Liver (tissue), 10 donors: ENCODE measurements at places on chromosomes 4 and X. TPM values are rescaled to one million over a fixed set of nuclear protein-coding genes. Genes with fewer than 3 reads are reported as not detected.

DNA sequence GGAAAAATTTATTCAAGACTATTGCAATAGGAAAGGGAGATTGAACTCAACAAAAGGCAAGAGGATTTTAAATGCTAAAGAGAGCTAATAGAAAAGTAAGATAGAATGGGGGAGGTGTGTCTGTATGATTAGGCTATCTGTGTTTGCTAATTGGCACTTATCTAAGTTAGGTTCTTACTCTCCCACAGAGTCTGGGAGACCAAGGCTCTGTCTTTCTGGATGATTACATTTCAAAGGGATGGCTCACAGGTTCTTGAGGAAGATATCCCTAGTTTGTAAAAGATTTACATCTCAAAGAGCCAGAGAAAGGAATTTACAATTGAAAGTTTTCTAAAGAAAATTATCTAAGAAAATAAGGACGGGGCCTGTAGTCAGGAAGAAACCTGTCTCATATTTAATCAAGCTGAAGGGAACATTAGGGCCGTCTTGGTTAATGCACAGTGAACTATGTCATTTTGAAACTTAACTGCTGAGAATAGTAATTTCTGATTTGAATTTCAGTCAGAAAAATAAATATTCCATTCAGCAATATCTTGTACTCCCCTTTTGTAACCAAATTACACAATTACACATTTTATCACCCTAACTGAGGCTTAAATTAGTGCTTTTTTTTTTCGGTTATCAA is 75.8 kb downstream of the MAGEB10 start:
- no peak for DNase-seq

- no peak for DNase-seq
Measured at GRCh38 chr4:128516301-128516969, 228.8 kb upstream of the PGRMC2 start.

DNA sequence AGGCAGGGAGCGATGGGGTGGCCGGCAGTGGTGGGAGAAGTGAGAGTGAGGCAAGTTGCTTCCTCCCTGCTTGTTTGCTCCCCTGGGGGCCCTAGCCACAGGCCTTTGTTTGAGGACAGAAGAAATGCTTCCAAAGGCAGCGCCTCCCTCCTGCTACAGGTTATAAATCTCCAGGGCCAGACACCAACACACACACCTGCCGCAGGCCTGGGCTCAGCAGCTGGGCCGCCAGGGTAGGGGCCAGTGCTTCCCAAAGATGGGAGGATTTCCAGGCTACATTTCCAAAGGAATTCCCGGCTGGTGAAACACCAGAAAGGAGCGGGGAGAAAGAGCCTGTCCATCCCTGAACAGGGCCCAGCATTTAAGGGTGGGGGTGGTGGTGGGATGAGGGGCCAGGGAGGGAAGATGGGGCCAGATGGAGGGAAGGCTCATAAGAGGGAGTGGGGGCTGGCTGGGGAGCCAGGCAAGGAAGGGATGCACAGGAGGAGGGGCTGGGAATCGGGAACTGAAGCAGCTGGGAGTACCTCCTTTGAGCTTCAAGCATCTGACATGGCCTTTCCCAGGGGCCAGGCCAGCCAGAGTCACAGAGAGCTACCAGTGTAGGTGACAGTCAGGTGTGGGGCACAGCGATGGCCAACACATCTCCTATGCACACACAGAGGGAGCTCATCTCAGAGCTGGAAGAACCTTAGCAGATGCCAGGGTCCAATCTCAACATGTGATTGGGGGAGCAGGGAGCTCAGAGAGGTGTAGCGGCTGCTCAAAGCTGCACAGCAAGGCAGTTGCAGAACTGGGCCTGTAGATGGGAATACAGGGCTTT is 143.9 kb downstream of the PJA1 start:
- DNase-seq = no peak

DNA sequence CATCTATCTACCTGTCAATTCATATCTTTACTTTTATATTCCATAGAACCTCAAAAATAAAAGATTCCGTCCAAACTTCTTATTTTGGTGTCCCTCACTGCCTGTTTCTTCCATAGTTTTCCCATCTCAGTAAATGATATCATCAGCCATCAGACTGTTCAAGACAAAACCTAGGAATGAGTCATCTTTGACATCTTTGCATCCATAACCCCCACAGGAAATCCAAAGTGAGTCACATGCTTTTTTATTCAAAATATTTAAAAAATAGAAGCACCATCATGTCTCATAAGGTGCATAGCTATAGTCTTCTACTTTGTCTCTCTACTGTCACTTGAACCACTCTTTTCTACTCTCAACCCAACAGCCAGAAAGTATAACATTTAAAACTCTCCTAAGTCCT is 29.9 kb upstream of the CXXC4 start:
- no peak for DNase-seq

- DNase-seq = peak; percentile 74
Measured at GRCh38 chr4:113760795-113761619, 531 bp downstream of the CAMK2D start.

- DNase-seq = no peak
Measured at GRCh38 chr4:17469931-17470674, 41.8 kb downstream of the QDPR start.

DNA sequence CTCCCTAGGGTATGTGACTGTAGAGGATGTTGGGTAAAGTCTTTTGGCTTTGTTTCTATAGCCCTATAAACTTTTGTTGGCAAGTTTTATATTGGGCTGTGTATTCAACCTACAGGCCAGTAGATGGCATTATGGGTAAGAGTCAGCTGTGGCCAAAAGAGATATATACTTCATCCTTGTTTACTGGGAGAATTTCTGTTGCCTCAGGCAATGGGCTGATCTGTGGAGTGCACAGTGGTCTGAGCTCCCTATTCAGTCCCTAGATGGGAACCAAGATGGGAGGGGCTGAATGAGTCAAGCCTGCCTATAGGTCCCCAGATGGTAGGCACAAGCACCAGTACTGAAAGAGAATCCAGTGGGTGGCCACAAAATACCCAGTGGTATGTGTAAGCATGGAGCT is 580.6 kb downstream of the EPHA5 start:
- no peak for DNase-seq

GRCh38 chrX:9393571-9393970 is 71.3 kb upstream of the TBL1X start:
- DNase-seq = no peak

- no peak for DNase-seq
Measured at GRCh38 chr4:153676486-153676885, 7.6 kb upstream of the TLR2 start.

DNA sequence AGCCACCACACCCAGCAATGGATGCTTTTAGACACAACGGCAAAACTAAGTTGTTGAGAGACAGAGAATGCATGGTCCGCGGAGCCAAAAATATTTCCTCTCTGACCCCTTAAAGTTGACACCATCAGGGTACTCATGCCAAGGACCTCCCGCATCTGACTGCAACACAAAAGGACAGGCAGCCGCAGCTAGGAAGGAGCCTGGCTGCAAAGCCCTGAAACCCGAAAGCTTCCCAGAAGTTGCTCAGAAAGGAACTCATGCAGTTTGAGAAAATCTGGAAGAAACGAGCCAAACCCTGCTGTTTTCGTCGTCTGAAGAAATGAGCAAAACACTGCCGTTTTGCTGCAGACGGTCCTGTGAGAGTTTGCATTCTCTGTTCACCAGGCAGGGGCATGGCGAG is 16.5 kb downstream of the DHRSX start:
- no peak for DNase-seq

DNA sequence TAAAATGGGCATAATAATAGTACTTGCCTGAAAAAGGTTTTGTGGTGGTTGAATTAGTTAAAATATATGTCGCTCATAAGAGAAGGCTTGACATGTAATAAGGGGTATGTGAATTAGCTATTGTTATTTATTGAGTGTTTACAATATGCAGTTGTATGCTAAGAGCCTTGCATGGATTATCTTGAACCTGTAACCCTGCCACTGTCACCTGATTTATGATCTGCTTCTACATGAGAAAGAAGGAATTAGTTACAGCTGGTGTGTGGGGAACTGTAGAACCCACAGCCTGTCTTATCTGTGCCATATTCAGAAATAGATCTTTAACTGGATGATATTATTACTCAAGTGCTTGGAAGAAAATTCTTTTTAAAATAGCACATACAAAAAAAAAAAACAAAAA is 227.7 kb downstream of the LDB2 start:
- DNase-seq = no peak

DNA sequence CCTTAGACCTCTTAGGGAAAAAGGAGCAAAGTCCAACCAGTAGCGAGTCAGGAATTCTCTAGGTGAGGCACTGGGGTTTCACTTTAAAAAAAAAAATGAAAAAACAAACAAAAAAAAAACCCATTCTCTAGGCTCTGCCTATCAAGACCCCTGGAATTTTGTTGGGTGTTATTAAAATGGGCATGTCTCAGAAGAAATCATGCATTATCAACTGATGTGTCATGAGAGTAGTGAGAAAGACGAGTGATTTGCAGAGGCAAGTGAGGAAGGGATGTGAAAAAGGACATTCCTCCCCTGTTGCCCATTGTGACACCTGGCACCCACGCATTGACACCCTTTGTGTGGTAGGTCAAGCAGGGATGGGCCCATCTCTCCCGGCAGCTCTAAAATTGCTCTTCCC is 78.9 kb downstream of the AASDH start:
- no peak for DNase-seq

GRCh38 chr4:139761461-139761860 is 95.8 kb downstream of the MGST2 start:
- DNase-seq = no peak

DNA sequence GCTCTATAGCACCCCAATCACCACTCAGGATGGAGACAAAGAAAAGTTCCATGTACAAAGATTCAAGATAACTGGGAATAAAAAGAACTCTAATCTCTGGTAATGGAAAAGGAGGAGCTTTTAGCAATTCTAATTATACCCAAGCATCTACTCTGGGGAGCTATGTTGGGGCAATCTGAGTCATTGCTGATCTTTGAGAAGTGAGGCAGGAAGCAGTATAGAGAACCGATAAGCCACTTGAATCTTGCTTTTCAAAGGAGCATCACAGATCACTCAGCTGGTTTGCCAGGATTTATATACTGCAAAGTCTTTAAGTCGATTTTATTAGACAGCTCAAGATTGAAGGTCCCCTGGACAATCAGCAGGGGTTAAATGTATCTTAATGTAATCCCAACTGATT is 220.0 kb downstream of the ENOX2 start:
- DNase-seq = no peak

- DNase-seq = no peak
Measured at GRCh38 chrX:132837967-132838366, 120.5 kb downstream of the HS6ST2 start.

- no peak for DNase-seq
Measured at GRCh38 chrX:70038951-70039350, 10.8 kb downstream of the AWAT2 start.

GRCh38 chrX:76109654-76110053 is 63.2 kb upstream of the PBDC1 start:
- DNase-seq = no peak

GRCh38 chrX:71103110-71103983 is 3.2 kb downstream of the CXorf65 start:
- no peak for DNase-seq

DNA sequence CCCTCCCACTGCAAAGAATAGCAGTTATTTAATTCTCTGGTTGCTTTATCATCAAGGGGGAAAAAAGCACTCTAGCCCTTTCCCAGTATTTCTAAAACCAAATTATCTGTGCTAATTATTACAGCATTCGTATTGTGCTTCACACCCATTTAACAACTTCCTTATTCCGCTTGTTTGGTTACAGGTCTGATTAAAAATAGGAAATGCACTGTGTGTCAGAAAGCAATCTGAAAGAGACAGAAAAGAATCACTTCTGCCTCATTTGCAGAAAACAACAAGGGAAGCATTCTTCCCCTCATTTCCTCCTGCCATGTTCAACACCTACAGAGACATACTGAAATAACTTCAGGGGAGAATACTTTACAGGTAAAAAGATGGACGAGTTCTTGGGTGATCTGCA is 114.9 kb upstream of the MAP3K15 start:
- no peak for DNase-seq

DNA sequence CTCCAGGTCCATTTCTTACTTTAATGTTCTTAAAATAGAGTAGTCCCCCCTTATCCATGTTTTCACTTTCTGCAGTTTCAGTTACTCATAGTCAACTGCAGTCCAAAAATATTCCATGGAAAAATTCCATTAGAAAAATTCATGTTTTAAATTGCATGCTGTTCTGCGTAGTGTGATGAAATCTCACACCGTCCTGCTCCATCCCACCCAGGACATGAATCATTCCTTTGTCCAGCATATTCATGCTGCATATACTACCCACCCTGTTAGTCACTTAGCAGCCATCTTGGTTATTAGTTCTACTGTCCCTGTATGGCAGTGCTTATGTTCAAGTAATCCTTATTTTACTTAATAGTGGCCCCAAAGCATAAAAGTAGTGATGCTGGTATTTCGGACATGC is 5.4 kb upstream of the PDLIM5 start:
- DNase-seq = no peak

- DNase-seq = peak; percentile 61
Measured at GRCh38 chr4:151117371-151117962, 18.0 kb downstream of the RPS3A start.

DNA sequence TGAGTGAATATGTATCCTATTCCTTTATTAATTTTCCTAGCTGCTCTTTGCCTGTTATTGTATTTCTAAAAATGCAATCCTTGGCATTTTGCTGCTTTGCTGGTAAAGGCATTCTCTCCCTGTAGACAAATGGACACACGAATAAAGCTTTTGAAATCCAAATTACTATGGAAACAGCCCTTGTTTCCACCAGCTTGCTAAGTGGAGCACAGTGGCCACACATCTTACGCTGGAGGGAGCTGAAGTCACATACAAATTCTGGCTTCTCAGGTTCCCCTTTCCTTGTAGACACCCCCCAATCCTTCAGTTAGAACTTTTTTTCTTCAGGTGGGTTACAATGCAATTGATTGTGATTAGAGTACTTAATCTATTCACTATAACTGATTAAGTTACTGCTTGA is 66.2 kb downstream of the AGA start:
- no peak for DNase-seq

DNA sequence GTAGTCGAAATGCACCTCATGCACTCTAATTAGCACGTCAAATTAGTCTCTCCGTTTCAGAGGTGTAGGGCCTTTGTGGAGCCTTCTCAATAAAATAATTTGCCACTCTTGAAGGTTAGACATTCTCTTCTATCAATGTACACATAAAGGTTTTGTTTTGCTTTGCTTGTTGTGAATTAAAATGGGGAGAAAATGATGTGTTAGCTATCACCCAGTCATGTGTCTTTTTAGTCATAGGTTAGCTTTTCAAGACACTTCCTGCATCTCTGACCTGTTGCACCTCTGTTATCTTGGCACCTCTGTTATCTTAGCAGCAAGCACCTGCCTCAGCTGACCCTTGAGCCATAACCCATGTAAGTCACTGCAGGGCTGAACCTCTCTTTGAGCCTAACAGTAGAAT is 936 bp downstream of the TMEM144 start:
- DNase-seq = no peak

GRCh38 chr4:2416564-2417225 is 1.8 kb downstream of the ZFYVE28 start:
- no peak for DNase-seq

GRCh38 chr4:184752496-184753275 is 18.8 kb upstream of the CENPU start:
- no peak for DNase-seq

The CLTRN gene
- 6.9 TPM for polyA plus RNA-seq

The BEX1 gene
- 2.0 TPM for polyA plus RNA-seq

The TGIF2LX gene
- polyA plus RNA-seq = not detected

The HEPH gene
- 0.91 TPM for polyA plus RNA-seq

The SLC10A6 gene
- 0.05 TPM for polyA plus RNA-seq

The ANK2 gene
- polyA plus RNA-seq = 0.32 TPM

The SLC25A31 gene
- polyA plus RNA-seq = not detected

The FOXR2 gene
- not detected for polyA plus RNA-seq

The GYG2 gene
- 16.7 TPM for polyA plus RNA-seq

The PCDH19 gene
- 0.03 TPM for polyA plus RNA-seq

The SHROOM4 gene
- 0.65 TPM for polyA plus RNA-seq

The ZNF630 gene
- 0.30 TPM for polyA plus RNA-seq

The F8A1 gene
- 5.7 TPM for polyA plus RNA-seq

The XAGE2 gene
- not detected for polyA plus RNA-seq
